OCI-LY7 (cell line): ENCODE measurements at places on chromosomes 4 and X.

- DNase-seq = no peak
These were observed 368.0 kb downstream of the CCSER1 start for GRCh38 chr4:90495211-90495610.

DNA sequence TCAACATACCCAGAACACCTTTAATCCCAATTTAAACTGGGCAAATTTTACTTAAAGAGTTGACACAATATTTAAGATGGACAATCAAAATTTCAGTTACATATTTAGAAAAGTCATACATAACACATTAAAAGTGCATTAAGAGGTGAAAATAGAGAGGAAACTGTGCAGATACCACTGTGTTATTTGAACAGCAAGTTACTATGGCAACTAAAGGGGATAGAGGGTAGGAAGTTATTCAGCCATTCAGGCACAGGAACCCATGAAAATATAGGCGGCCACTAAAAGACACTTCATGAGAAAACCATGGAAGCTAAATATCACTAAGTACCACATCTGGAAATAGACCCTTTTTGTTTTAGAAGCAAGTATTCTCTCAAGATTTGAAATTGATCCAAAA lies 75.1 kb downstream of the PDGFC start:
- no peak for DNase-seq

GRCh38 chrX:51569561-51569960 lies 49.2 kb downstream of the CENPVL3 start:
- DNase-seq = no peak

DNA sequence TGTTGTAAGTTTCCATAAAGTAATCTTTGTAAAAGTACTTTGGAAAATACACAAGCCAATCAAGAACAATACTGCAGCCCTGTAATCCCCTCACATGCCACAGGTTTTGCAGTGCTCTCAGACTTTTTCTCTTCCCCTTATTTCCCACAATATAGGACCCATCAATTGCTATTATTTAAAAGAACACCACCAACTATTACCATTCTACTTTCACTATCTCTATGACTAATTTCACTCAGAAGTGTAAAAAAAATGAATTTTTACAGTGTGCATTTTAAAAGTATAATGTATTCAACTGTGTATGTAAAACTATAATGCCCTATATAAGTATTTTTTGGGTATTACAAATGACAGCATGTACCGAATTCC lies 1.7 kb downstream of the ATP8A1 start:
- DNase-seq = no peak

DNA sequence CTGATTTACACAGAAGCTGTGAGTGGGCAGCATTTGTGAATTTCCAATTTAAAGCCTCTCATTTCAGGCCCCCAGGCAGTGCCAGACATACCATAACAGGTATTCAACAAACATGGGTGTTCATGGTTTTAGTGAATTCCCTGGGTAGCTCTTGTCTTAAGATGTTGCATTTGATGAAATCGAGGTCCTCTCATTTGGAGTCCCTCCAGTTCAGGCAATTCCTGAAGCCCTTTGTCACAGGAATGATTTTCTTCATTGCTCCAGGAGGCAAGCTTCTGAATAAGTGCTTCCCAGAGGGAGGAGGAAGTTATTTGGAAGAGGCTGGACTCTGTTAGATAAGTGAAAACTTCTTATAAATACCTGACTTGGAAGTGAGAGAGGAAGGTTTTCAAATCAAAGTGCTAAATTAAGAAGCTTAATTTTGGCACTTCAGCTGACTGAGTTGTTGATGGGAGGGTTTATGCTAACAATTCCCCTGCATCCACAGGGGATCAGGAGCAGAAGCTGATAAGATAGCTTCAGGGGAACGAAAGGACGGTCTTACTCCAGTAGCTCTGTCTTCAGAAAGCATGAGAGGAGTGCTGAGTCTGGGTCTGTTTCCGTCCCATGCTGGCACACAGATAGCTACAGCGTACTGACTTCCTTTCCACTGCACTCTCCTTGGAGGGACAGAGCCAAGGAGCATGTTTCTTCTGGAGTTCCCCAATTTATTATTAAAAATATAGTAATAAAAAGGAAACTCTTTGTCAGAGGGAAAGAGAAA lies 543.1 kb downstream of the GBA3 start:
- no peak for DNase-seq

DNA sequence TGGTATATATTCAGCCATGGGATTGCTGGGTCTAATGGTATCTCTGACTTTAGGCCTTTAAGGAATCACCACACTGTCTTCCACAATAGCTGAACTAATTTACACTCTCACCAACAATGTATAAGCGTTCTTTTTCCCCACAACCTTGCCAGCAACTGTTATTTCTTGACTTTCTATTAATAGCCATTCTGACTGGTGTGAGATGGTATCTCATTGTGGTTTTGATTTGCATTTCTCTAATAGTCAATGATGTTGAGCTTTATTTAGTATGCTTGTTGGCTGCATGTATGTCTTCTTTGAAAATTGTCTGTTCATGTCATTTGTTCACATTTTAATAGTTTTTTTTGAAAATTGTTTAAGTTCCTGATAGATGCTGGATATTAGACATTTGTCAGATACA lies 235.2 kb downstream of the HEPH start:
- DNase-seq = no peak

DNA sequence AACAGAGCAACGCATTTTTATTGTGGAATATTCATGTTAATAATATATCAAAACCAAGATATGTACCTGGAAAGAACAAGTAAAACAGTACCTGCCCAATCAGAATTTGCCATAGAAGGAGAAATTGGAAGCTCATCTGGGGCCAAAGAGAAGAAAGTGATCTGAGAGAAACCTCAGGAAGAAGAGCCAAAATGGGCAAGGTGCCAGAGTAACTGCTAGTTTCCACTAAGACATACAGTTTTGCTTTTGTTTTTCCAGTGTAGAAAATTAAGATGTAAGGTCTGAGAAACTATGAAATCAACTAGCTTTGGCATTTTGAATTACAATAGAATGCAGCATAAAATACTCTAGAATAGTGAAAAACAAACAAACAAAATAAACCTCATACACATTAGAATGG lies 2201.2 kb downstream of the ARAP2 start:
- DNase-seq = no peak

GRCh38 chrX:32572644-32573043 lies 638.7 kb downstream of the DMD start:
- no peak for DNase-seq

GRCh38 chr4:124537971-124538370 lies 174.6 kb downstream of the ANKRD50 start:
- DNase-seq = no peak

DNA sequence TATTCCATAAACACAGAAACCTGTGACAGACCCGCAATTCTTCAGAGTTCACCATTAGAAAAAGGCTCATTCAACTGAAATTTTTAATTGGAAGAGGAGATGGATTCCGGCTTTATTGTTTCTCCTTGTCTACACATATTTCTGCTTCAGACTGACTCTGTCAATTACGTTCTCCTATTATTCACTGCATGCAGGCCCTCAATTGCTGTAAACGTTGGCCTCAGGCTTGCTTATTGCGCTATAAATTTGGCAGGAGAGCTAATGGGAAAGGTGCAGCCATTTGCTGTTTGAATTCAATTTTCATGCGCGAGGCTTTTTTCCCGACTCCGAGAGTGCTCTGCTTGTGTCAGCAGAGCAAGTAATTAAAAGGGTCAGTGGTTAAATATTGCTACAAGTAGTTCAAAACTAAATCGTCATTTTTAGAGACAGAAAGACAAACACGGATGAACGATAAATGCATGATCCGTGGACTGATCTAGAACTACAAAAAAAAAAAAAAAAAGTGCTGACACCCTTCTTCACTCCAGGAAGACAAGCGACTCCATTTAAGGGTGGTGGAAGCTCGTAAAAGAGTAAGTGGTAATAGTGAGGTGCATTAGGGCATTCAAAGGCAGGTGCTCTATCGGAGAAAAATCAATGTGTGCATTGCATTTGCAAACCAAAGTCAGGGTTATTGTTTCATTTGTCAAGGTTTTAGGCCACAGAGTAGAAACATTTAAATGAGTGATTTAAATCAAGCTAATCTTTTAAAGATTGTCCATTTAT lies 841.6 kb upstream of the FRG1 start:
- no peak for DNase-seq

GRCh38 chrX:130158311-130158710 lies 7.3 kb downstream of the AIFM1 start:
- DNase-seq = no peak

GRCh38 chr4:32429151-32429550 lies 1709.0 kb downstream of the PCDH7 start:
- DNase-seq = no peak

GRCh38 chr4:1571165-1572009 lies 112.7 kb downstream of the FAM53A start:
- DNase-seq = no peak

DNA sequence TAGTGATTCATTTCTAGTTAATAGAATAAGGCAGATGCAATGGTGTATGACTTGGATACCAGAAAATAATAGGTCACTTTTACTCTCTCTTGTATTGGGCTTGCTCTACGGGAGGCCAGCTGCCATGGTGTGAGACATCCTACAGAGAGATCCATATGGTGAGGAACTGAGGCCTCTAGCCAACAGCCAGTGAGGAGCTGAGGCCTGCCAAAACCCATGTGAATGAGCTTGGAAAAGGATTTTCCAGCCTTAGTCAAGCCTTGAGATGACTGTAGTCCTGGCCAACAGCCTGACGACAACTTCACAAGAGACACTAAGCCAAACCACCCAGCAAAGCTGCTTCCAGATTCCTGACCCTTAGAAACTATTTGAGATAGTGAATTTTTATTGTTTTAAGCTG lies 1300.2 kb downstream of the RAPGEF2 start:
- DNase-seq = no peak

DNA sequence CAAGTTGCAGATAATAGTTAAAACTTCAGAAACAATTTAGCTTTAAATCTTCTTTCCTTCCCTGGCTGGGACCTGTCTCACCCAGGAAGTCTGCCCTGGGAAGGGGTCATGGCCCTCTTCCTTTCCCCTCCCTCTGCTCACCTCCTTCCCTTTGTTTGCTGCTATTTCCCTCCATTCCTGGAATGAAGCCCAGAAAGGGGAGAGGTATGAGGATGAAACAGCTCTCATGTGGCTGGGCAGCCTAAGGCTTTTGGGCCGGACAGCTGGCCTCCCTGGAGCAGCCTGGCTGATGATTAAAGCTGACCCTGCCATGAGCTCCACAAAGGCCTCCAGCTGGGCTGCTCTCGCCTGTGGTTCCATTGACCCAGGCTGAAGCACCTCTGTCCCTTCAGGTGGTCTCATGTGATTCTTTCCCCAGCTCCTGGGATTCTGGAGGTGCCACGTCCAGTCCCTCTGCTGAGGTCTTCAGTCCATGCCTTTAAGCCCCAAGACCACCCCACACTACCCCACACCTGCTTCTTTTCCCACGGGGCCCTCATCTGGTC lies 202.1 kb downstream of the PTTG2 start:
- no peak for DNase-seq

- DNase-seq = no peak
These were observed 3.7 kb downstream of the HHIP start for GRCh38 chr4:144649646-144650045.

- DNase-seq = no peak
These were observed 706.6 kb upstream of the EPHA5 start for GRCh38 chr4:66376921-66377320.
